ENCODE measurements at places on chromosomes 3 and 15.
A peak's percentile ranks its signal among the peaks of the same experiment; 100 is the strongest.

GRCh38 chr15:81301815-81302399, 22.0 kb downstream of the STARD5 start:
- DNase-seq = no peak

DNA sequence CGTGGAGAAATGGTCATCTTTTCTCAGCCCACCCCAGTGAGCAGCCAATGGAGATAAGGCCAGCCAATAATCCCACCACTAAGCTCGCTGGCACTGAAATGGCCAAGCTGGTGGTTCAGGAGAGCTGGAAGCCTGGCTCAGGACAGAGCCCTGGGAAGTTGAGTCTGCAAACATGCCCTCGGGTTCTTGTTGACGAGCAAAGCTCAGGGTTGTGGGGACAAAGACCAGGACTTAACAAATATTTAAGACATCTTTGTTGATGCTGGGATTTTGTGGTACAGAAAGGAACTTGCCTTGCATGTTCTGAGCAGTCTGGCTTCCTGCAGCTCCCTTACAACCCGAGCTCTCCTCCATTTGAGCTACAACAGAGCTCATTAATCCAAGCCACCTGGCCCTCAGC, 4.4 kb downstream of the FAH start:
- no peak for DNase-seq

DNA sequence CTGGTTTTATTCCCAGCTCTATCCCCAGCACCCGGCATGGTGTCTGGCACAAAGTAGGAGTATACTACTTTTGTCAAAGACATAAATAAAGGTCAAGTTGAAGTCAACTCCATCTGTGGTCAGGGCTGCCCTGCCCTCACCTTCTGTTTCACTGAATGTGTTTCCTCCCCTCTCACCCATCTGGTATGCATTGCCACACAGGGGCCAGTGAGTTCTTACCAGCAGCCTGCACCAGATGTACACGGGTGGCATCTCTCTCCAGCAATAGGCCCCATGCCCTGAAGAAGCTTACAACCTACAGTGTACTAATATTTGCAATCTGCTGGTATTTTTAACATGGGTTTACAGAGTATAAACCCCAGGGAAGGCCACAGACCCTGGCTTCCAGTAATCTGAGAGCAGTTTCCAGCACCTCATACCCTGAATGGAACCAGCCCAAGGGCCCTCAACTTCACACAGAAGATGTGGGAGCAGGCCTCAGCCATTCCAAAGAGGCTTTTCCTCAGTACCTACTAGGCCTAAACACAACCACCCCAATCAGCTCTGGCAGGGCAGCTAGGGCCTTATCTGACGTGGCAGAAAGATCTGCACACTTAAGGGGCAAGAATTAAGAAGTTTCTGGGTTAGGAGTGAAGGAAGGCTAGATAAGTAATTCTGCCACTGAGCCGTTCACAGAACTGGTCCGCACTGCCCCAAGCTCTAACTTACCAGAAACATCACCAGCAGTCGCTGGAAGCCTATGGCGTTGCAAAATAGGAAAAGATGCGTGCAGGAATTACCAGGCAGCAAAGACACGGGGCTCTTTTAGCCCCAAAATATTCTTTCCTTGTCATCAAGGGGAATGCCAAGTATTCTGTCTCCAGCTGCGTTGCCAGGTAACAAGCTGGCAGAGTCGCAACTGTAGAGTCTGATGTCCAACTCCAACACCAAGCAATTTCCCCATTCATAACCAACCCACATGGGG, 2.1 kb downstream of the IDH2 start:
- no peak for DNase-seq

DNA sequence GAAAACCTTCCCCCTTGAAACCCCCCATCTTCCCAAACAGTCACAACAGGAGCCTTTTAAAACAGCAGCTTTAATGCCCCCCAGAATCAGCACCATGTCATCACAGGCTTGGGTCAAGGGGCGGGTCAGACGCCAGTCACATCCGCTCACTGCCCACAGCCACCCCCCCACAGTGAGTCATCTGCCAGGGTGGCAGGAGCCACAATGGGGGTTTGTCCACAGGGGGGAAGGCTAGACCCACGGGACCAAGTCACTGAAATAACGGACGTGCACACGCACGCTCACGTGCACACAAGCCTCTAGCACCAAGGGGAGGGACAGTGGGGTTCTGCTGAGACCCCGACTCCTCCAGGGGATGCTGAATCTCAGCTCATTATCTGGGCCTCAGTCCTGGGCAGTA, 441 bp upstream of the UCN2 start:
- DNase-seq = no peak

GRCh38 chr3:147426931-147427330, 17.8 kb downstream of the ZIC1 start:
- no peak for DNase-seq

DNA sequence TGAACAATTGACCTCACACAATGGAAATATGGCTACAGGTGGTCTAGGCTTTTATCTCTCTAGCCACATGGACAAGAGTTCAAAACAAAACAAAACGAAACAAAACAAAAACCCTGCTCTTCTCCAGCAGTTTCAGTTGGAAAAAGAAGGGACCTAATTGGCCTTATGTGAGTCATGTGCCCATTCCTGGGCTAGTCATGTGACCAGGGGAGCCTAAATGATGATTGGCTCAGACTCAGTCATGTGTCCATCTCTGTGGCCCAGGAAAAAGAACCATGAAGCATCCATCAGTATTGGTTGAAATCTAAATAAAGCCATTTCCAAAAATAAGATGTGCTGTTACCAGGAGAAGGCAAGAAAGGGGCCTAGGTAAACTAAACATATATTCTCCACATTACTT, 96.8 kb downstream of the ANXA2 start:
- peak; percentile 19 for DNase-seq

- DNase-seq = no peak
These were observed 45.6 kb downstream of the UMPS start for GRCh38 chr3:124775877-124776276.

DNA sequence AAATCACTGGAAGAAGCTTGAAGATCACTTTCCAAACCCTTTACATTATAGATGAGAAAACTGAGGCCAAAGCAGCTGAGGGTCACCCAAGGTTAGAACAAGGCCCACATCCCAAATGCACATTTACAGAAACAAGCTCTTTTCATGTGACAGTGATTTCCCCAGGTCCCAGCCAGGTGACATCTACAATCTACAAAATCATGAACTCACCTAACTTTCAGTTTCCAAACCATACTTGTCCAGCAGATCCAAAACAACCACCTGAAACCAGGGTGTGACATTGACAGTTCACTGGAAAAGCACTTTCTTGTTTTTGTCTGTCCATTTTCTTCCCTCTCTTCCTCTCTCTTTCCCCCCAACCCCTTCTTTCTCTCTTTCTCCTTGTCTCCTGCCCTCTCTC, 132.2 kb upstream of the PRICKLE2 start:
- no peak for DNase-seq

DNA sequence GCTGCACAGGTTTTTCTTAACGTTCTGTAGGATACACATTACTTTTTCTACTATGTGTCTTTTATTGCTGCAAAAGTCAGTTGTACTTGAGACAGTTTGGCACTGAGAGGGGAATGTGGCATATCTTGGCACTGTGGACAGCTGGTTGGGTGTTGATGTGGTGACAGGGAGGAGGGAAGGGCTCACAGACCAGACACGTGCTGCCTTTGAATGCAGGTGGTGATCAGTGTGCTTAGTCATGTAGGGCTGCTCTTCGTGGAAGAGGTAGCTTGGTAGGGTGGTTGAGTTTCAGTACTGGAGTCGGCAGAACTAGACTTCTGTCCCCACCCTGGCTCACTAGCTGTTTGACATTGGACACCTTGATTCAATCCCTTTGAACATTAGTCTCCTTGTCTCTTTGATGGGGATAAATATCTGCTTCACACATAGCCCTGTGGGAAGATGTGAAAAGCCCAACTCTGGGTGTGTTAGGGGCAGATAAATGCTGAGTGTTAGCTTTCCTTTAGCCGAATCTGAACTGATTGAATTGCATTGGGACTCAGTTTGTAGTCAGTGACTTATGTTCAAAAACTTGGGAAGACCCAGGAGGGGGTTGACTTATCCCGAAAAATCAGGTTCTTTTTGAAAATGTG, 108.4 kb downstream of the PTPRG start:
- no peak for DNase-seq

DNA sequence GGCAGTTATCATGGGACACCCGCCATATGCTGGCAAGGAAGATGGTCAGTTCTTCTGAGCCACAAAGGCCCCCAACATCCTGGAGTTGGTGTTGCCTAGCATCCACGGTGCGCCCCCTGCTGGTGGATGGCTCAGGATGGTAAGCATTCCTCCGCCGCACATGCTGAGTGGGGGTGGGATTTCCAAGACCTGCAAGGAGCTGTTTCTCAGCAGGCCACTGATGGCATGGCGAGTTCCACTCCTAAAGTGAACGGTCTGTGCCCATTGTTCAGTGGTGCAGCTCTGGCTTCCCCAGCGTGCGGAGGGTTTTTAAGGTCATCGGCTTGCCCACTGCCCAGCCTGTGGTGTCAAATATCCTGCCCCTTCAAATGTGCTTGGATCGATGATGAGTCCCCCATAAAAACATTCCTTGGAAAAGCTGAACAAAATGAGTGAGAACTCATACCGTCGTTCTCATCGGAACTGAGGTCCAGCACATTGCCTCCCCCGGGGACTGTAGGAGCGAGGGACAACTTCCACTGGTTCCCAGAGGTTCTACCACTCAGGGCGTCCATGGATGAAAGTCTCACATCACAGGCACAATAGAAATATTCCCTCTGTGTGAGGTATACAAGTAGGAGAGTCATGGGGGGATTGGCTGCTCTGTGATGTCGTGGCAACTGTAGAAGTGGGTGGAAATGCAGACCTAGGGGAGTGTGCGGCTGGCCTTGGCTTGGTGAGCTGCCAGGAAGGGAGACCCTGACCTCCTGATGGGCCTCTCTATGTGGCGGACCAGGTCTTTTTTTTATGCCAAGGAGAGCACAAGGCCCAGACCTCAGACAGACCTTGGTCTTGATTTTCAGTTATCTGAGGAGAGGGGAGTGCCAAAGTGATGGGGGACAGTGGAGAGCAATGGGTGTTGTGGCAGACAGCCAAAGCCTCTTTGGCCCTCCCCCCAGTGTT, 102.0 kb downstream of the SNRPN start:
- no peak for DNase-seq

- no peak for DNase-seq
These were observed 198.4 kb downstream of the ZNF621 start for GRCh38 chr3:40723083-40723660.

DNA sequence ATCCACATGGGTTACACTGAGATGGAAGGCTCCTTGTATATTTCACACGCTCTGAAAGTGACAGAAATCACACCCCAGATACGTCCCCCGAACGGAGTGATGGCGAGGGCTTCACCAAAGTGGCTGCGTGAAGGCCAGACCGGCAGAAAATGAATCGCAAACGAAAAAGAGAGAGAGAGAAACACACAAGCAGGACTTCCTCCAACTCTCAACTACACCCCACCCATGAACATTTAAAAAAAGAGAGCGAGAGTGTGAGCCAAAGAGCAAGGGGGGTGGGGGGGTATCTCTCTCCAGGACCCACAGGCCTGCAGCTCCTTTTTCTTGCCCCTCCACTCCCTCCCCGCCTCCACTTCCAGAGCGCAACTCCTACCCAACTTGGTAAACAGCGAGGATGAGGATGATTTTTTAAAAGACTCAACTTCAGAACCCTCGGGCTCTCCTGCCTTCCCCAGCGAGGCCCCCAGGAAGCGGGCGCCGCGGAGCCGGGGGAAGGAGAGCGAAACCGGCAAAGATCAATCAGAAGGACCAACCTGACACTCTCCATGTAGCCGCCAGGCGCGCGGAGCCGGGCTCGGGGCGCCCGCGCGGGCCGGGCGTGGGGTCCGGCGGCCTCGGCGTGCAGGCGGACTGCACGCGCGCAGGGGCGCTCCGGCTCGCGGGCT, 519.1 kb downstream of the FOXP1 start:
- no peak for DNase-seq

DNA sequence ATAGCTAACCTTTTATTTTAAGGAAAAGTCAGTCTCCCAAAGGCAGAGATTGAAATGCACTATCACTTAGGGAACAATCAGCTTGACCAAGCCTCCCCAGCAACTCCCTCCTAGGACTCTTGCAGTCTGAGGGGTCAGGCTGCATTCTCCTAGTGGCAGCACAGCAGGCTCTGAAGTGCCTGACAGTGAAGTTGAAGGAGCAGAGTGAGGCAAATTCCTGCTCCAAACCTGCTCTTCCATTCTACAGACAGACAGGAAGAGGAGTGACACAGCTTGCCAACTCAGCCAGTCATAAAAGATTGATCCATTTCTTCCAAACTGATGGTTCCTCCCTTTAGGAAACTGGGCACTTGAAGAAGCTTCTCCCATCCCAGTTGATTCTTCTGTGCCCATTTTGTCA, 43.9 kb upstream of the SMAD3 start:
- no peak for DNase-seq

DNA sequence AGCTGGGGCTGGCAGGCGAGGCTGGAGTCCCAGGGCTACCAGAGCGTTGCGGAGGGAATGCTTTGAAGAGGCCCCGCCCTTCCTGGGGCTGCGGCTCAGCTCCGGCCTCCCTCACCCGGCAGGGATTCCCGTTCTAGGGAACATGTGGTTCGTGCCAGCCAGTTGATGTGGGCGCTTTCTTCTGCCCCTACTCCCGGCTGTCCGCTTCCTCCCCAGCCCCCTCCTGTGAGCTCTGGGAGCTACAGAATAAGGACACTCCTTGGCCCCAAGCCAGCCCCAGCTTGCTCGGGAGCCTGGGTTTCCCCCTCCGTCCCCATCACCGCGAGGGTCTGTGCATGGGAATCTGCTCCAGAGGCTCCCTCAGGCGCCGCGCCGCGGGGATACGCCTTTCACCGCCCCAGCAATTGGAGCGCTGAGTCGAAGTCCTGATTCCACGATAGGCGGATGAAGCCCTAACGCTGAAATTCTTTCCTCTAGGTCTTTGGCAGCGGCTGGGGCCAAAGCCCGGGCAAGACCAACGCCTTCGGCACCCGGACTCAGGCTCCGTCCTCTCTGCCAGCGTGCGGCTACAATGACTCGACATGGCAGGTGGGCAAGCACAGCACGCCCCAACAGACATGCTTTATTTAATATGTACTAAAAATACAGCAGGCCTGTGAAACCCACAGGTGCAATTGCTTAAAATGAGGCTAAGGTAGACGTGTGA, 69.5 kb downstream of the KLF15 start:
- peak; percentile 79 for DNase-seq

GRCh38 chr3:136547293-136547692, 204.9 kb downstream of the STAG1 start:
- no peak for DNase-seq

DNA sequence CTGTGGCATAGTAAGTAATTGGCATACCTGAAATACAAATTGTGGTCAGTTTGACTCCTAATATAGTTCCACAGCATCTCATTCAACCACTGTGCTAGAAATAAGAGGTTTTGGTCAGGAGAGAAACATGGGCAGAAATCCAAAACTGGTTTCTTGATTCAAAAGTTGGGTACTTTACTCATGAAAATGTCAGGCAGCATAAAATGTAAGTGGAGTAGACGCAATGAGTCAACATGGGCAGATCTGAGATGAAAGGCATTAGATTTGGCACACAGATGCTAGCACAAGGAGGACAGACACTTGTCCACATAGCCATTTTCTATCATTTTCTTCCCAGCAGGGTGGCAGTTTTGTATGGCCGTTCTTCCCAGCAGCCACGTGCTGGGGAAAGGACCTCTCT, 255.8 kb upstream of the CDIN1 start:
- no peak for DNase-seq

Measured in BE2C (cell line).